ENCODE measurements at places on chromosomes 11 and 22. TPM values are rescaled to one million over a fixed set of nuclear protein-coding genes. Genes with fewer than 3 reads are reported as not detected.

Gene MS4A4E
- total RNA-seq, result not detected

Gene SYTL2
- 40.1 TPM for total RNA-seq

Gene OR8K5
- not detected for total RNA-seq

Gene OTOG
- total RNA-seq, result not detected

Gene GVQW3
- total RNA-seq, result 3.8 TPM

Gene TEX12
- 0.32 TPM for total RNA-seq

Gene PEX16
- 46.8 TPM for total RNA-seq

DNA sequence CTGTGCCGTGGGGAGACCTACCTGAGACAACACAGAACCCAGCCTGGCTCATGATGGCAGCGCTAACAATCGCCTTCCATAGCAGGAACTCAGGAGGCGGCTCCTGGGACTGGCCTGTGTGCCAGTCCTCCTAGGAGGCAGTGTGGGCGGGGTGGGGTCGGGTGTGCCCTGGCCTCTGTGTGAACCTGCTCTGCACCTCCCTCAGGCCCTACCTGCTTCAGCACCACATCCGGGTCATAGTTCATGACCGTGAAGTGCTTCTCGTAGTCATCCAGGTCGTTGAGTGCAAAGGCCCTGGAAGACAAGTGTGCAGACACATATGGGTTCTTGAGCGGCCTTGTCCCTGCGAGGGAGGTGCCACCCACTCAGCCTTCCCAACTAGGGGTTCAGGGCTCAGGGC is 15.3 kb downstream of the TTLL12 start:
- no peak for DNase-seq

DNA sequence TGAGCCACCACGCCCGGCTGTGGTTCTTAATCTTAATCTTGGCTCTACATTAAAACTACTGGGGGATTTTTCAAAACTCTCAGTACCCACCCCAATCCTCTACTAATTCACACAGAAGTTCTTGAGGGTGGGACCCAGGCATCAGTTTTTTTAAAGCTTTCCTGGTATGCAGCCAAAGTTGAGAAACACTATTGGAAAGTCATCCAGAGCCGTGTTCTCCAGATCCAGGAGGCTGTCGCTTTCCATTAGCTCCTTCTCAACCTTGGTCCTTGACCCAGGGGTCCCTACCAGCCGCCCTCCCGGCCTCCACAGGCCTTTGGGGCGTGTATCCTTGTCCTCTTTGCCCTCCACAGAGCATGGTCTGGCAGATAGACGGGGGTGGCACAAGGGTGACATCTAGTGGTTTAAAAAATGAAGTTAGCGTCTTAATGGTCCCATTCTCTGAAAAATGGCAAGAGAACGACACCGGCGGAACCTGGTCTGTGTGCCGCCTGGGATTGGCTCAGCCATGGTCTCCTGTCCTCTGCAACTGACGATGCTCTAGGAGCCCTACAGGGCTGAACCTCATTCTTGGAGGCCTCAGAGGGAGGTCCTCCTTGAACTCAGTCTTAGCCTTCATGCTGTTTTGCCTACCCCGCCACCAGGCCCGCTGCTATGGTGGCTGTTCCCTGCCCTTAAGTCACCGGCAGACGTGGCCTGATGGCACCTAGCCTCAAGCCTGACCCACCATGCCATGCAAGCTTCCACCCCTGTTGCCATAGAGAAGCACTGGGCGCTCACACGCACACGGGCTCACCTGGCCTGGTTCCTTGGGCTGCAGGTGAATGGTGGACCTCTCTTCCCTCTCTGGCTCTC is 152.0 kb upstream of the SYN3 start:
- DNase-seq, result peak; percentile 41

GRCh38 chr11:63510360-63511047 is 4.6 kb downstream of the LGALS12 start:
- no peak for DNase-seq

DNA sequence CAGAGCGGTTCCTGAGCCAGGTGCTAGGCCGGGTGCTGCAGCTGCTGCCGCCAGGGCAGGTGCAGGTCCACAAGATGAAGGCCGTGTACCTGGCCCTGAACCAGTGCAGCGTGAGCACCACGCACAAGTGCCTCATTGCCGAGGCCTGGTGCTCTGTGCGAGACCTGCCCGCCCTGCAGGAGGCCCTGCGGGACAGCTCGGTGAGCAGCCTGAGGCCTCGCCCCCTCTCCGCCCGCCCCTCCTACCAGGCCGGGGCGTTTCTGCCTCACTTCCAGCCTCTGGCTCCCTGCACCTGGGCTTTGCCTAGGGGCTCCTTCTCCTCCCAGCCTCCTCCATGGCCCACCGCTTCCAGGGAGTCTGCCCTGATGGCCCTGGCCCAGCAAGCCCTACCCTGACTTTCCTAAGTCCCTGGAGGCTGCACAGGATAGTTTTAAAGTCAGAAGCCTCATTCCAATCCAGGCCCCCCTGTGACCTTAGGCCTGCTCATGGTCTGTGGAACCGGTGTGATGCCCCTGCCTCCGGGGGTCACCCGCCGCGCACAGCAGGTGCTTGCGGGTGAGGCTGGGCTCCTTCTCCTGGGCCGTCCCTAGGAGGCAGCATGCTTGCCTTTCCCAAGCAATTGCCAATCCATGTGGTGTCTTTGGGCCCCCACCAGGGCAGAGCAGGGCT is 5.5 kb downstream of the TCIRG1 start:
- no peak for DNase-seq

DNA sequence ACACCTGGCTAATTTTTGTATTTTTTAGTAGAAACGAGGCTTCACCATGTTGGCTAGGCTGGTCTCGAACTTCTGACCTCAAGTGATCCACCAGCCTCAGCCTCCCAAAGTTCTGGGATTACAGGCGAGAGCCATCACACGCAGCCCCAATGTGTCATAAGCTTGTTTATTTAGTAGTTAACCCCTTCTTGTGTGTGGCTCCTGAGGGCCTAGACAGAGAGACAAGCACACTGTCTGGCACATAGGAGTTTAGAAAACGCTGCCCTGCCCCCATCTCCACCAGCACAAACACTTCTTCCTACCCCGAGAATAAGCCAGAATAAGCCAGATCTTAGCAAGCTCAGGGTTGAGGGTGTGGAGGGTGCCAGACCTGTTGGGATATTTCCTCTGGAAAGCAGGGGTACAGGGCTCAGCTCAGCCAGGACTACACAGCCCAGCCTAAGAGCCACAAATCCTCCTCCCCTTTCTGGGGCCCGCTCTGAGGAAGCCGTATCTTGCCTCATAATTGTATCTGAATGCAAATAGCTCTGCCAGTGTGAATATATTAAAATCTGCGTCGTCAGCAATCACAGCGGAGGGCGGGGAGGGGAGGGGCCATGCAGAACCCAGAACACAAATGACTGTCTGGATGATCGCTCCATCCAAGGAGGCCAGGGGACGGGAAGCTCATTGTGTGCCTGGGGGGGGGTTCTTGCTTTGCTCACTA is 247.3 kb downstream of the MN1 start:
- no peak for DNase-seq

GRCh38 chr11:112627588-112628045 is 333.6 kb upstream of the NCAM1 start:
- no peak for DNase-seq

- DNase-seq, result no peak
Measured at GRCh38 chr22:23793326-23793725, 6.6 kb downstream of the SMARCB1 start.

DNA sequence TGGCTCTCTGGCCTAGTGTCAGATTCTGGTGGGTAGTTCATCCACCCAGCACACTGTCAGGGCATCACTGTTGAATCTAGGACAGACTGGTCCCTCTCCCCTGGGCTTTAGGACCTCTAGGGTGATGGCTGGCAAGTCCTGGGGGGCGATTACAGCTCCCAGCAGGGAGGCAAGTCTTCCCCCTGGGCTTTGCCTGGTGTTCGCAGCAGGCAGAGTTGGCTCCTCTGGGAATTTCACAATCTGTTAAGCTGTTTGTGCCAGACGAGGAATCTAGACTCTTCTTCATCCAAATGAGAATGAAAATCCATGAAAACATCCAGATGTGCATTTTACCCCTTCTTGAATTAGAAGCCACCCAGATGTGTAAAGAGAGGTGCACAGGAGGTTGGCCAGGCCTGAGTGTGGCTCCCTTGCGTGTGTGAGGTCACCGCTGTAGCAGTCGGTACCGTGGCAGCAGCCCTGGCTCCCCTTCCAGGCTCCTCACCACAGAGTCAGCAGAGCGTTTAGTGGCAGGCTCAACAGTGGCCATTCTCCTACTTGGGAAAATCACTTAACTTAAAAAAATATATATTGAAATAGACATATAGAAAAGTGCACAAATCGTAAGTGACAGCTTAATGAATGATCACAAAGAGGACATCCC is 99.9 kb upstream of the TBCEL start:
- DNase-seq, result no peak

DNA sequence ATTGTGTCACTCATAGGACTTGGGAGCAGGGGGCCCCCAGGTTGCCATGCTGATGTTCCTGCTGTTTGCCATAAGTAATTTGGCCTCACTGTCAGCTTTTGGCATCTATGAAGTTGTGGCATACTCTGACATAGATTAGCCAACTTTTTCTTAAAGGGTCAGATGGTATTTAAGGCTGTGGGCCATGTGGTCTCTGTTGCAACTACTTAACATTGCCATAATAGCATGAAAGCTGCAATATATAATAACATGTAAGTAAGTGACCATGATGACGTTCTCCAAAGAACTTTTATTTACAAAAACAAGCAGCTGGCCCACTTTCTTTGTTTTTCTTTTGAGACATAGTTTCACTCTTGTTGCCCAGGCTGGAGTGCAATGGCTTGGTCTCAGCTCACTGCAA is 2.2 kb upstream of the TMEM216 start:
- no peak for DNase-seq

DNA sequence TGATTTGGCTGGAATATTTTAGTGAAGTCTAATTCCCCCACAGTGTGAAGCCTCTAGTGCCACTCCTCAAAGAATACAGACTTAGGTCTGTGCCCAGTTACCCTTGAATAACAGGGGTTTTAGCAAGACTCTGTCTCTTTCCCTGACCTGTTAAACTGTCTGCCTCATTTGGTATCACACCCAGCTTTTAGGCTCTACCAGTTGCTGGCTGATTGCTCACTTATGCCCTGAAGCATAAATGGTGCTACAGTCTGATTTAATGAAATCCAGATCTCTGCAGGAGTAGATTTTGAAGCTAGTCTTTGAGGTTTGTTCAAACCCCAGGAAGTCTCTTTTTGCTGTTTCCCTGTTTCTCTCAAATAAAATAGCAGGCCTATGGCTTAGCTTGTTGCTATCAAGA is 45.2 kb upstream of the LIPT2 start:
- no peak for DNase-seq

DNA sequence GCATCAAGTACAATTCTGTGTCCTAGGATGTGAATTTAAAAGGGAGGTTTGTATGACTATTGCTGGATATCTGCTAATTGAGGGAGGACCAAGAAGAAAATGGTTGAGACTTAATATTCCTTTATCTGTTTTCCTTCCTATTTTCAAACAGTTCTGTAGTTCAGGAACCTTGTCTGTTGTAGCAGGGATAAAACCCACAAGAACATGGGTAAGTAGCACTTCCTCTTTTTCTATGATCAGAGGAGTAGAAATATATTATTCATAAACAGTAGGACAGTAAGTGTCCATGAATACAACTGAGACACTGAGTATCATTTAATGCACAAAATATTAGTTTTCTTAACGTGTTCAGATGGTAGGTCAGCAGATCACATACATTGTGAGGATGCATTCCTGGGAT is 7.6 kb downstream of the MS4A3 start:
- DNase-seq, result no peak

- DNase-seq, result no peak
Measured at GRCh38 chr11:2298795-2299761, 2.6 kb downstream of the C11orf21 start.

Data from activated T-cell treated with anti-CD3 and anti-CD28 coated beads, Interleukin-2, amount 50 U/mL, for 72 hours (primary cell).